ELF-1 (cell line): ENCODE measurements at places on chromosomes 13 and 19.

DNA sequence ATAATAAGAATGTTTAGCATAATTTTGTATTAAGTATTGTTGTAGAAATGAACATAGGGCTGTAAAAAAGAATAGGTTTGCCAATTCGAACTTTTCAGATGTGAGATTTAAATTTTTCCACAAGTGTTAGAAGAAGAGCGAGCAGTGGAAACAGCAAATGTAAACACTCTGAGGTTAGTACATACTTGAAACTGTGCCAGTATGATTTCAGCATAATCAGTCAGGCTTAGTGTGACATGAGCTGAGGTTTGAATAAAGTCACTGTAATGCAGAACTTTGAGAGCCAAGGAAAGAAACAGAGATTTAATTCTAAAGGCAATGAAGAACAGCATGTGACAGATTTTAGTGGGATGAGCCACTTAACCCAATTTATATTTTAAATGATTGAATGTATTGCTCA is 2166.4 kb downstream of the PCDH9 start:
- DNase-seq, result no peak

DNA sequence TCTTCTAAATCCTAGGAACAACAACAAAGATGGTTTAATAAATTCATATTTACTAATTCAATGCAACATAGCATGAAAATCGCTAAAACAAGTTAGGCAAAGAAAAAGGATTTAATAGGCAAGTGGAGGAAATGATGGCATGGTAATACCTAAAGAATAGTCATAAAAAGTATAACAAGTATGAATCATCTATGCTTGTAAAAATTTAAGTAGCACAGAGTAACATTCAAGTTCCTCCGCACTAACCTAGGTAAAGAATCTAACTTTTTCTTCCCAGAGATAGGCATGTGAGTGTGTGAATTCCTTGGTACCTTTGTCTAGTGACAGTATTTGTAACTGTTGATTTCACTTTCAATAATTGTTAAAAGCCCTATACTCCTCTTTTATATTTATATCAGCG is 42.6 kb downstream of the RCBTB2 start:
- no peak for DNase-seq

DNA sequence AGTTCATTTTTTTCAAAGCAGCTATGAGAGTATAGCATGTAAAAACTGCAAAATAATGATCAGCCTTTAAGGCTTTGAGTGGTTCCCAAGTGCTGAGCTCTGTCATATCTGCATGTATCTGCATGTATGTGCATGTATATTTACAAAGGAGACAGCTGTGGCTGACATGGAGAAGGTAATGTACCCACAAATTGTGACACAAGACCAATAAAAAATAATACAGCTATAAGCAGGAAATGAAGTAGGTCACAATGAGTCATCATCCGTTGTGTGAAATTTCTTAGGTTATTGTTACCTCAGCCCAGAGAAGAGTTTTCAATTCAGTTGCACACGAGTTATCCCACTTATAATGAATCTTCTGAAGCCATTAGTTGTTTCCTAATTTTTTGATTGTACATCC is 60.9 kb upstream of the MED4 start:
- no peak for DNase-seq

DNA sequence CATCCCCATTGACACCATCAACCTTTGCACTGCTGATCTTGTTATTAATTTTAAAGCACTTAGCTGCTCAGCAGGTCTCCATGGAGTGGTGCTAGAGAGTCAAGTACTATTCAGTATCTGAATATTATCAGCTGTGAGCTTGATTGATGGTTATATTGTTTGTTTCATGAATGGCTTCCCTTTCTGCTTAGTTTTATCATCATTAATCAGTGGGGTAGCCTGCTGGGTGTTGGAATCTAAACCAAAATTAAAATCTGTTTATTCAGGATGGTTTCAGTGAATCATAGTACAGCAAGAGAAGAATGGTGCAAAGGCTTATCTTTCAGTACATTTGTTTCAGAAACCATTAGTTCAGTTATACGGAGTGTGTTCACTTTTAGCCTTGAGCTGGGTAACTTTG is 42.5 kb upstream of the SCEL start:
- no peak for DNase-seq

DNA sequence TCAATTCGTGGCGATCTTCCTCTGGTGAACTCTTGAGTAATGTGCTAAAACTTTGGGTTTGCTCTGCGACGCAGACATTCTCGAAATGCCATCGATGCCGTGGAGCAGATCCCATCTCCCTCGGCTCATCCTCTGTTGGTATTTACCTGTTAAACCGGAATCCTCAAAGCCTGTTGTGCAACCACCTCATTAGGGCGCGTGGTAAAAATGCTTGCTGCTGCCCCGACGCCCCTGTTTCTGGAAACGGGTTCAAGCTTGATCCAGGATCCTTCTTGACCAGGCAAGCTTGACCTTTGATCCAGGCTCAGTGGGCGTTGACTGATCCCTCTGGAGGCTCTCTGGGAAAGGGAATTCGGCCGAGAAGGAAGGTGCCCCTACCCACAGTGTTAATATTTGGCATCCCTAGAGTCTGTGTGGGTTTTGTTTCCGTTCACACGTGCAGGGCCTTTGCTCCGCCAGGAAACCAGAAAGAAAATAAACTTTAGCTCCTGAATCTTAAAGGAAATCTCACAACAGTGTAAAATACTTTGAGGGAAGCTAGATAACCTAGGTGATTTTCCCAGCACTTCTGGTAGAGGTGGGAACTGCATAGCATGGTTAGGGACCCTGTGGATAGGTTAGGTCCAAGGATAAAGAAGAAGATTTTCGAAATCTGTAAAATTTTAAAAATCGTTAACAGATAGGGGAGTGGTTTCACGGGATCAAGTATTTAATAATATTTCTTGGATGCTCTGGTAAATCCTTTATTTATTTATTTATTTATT is 1.1 kb downstream of the LSM14A start:
- peak; percentile 89 for DNase-seq

- no peak for DNase-seq
These were observed 24.8 kb downstream of the TSKS start for GRCh38 chr19:49738268-49738667.

DNA sequence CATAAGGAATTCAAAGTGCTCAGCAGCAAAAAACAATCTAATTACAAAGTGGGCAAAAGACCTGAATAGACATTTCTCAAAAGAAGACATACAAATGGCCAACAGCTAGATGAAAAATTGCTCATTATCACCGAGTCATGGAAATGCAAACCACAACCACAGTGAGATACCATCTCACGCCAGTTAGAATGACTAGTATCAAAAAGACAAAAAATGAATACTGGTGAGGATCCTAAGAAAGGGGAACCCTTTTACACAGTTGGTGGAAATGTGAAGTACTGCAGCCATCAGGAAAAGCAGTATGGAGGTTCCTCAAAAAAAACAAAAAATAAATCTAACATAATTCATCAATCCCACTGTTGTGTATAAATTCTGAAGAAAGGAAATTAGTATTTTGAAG is 1206.1 kb downstream of the EFNB2 start:
- no peak for DNase-seq

DNA sequence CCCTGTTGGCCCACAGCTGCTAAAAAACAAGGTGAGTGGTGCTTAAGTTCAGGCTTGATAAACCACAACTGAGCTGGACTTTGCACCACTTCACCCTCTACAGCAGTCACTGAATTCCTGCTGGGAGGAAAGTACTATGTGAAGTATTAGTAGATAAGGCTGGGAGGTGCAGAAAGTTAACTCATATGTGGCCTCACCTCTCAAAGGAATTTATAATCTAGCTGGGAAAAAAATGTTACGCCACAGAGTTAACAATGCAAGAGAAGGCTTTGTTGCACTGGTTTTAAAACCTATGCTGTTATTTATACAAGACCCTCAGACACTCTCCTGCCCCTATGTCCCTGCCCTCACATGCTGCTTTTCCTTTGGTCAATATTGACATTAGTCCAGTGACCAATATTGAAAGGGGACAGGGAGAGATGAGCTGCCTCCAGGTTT is 60.9 kb downstream of the LIG4 start:
- no peak for DNase-seq

- DNase-seq, result no peak
These were observed 425.2 kb downstream of the FOXO1 start for GRCh38 chr13:40241125-40241798.

GRCh38 chr19:40234429-40235237 is 8.1 kb upstream of the CCNP start:
- DNase-seq, result no peak

- DNase-seq, result no peak
These were observed 25.6 kb downstream of the F2RL3 start for GRCh38 chr19:16914421-16914820.

DNA sequence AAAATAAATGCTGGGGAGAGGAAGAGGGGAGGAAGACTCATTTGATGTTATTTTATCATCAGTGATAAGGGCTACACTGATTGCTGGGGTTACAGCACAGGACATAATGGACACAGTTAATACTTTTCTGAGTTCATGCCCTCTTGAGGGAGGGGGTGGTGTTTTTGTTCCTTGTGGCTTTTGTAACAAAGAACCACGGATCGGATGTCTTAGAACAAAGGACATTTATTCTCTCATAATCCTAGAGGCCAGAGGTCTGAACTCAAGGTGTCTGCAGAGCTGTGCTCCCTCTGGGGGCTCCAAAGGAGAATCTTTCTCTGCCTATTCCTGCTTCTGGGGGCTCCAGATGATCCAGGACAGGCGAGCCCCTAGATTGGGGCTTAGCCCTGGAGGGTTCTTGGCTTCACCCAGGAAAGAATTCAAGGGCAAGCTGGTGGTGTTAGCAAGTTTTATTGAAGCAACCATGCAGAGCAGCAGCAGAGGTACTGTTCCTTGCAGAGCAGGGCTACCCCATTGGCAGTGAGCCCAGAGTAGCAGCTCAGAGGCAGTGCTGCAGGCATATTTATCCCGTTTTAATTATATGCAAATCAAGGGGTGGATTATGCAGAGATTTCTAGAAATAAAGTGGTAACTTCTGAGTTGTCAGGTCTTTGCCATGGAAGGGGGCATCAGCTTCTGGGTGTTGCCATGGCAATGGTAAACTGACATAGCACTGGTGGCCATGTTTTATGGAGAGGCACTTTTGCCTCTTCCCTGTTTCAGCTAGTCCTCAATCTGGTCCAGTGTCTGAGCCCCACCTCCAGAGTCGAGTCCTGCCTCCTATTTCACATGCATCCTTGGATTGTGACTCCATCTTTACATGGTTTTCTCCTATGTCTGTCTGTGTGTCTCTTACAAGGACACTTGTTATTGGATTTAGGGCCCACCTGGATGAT is 18.0 kb downstream of the VAV1 start:
- no peak for DNase-seq

- DNase-seq, result peak; percentile 30
These were observed 2.0 kb downstream of the UHRF1 start for GRCh38 chr19:4911314-4911713.

- DNase-seq, result no peak
These were observed 59.0 kb downstream of the DGKH start for GRCh38 chr13:42107421-42107820.

DNA sequence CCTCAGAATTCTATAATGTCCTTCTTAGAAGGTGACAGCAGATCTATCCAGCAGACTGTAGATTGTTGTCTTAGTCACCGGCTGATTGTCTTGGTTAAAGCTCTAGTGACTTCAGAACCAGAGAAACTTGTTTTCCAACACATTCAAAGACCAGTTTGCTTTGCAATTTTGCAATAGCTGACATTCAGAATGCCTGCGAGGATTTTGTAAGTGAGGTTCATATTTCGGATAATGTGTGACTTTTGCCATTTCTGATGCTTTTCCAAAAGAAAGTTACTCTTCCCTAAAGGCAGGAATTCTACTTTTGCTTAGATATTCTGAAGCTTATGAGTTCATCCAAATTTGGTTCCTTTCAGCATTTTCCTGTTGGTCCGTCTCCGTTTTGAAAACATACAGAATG is 13.2 kb downstream of the SPINT2 start:
- DNase-seq, result peak; percentile 27

- no peak for DNase-seq
These were observed 5.9 kb upstream of the SAMD1 start for GRCh38 chr19:14096272-14096992.
